ENCODE measurements at places on chromosomes 7 and 10.

GRCh38 chr10:71258446-71259145 is 46.2 kb downstream of the UNC5B start:
- DNase-seq: no peak

DNA sequence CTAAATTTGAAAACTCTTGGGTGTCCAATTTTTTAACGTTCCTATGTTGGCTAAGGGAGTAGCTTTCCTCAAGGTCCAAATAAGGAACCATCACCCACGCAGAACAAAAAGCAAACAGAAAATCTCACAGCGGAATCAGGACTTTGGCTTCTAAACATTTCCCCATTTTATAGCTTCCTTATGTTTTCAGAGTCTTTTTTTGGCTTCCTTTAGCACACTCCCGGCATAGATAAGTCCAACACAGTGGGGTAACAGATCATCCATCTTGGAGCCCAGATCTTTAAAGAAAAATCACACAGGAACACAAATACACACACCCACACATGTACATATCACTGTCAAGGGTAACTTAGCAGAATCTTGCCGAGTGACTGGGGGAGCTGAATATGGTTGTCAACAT is 4.2 kb upstream of the TCF7L2 start:
- no peak for DNase-seq

DNA sequence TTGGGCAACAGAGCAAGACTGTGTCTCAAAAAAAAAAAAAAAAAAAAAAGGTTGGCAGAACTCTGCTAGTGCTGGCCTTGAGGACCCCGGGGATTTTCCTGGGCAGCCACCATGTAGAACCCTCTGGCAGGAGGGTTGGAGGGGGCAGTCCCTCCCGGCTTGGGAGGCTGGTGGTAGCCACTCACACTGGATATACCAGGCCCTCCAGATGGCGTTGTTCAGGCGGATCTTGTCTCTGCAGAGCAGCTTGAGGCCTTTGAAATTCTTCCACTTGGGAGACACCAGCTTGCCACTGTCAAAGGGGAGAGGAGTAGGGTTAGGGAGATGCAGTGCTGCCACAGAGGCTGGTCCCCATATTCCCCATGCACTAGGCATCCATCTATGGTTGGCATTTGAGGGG is 8.4 kb downstream of the MLXIPL start:
- peak; percentile 28 for DNase-seq

DNA sequence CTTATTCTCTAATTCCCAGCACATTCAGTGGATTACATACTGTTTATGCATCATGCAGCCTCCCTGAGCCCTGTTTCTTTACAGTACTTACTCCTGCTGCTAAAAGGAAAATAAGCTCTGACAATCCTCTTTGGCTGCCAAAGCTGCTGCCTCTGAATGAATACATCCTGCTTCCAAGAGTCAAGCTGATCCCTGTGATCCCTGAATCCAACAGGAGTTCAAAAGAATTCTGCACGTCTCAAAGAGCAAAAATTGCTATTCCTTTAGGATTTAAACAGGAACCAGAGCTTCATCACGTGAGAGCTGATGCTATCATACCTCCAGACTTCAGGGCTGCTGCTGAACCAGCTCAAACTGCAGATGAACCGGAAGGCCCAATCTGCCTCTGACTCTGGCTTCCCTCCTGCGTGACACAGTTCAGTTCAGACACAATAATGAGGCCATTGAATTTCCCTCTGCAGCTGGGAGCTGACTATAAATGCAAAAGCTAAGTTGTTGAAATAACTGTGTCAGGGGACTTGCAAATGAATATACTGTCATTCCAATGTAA is 851.0 kb upstream of the PHF14 start:
- no peak for DNase-seq

Measured in HT-29 (cell line).